ENCODE measurements at places on chromosomes 5 and 9.

GRCh38 chr5:63262185-63262981 lies 683.8 kb downstream of the LRRC70 start:
- DNase-seq, result no peak

DNA sequence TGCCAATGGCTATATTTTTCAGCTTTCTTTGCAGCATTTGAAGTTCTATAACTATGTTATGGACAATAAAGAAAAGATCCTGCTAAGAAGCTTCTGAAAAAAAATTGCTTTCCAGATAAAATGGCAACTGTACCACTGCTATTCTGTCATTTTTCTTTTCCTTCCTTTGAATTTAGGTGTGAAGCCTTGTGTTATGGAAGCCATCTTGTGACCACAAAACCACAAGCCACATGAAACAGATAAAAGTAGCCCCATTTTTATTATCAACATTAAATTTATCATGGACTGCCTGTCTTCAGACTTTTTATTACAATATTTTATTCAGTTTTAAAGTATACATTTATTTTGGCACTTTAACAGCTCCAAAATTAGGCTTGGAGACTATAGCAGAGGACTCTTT lies 289.9 kb upstream of the ACTBL2 start:
- DNase-seq, result no peak

DNA sequence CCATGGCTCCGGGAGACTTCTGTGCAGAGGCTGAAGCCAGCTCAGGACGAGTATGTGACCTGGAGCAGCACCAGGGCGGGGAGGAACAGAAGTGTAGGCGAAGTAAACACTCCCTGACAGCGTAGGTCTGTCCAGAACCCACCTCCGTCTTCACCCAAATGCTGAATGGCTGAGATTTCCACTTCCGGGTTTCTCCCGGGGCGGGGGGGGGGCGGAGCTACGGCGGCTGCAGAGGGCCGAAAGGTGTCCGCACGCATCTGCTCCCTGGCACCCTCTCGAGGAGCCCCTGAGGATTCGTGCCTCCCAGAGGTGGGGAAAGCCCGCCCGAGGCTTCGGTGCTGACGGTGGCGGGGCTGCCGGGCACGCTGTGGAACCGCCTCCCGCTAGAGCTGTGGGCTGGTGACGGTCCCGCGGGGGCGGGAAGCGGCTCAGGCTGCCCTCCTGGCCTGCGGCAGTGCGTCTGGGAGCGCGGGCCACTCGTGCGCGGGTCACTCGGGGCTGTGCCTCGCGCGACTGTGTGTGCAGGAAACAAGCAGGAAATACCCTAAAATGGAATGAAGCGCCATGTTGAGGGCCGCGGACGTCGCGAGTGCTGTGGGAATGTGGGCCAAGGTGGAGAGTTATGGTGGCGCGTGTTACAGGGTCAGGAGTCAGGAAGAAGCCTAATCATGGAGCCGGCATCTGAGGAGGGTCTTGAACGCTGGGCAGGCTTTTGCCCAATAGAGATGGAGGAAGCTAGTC lies 1425.4 kb downstream of the FOXD4L5 start:
- no peak for DNase-seq

- no peak for DNase-seq
These were observed 714 bp upstream of the IER5L start for GRCh38 chr9:129178568-129179382.

DNA sequence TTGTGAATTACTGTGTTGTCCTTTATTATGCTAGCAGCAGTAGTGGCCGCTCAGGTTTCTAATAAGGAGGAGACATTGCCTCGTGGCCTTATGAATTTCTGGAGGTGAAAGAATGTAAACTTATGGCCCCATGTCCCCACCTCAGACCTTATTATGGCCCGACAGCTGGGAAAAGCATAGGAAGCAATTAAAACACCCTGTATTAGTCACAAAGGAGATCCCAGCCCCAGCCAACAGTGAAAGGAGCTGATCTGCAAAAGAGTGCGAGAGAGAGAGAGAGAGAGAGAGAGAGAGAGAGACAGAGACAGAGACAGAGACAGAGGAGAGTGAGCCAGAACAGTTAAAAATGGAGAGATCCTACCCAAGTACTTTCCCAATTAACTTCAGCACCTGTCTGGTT lies 269.3 kb downstream of the DMRT2 start:
- DNase-seq, result no peak

DNA sequence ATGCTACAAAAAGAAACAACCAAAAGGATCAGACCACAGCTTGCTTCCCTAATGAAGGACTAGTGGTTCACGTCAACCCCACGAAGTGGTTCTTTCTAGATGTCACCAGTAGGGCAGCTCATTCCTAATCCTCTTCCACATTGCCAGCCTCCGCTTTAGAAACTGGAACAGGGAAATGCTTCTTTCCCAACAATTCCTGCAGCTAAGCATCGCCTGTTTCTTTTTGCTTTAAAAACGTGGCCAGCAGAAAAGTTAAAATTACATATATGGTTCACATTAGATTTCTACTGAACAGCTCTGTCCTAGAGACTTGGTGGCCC lies 100.2 kb downstream of the MTX3 start:
- no peak for DNase-seq

DNA sequence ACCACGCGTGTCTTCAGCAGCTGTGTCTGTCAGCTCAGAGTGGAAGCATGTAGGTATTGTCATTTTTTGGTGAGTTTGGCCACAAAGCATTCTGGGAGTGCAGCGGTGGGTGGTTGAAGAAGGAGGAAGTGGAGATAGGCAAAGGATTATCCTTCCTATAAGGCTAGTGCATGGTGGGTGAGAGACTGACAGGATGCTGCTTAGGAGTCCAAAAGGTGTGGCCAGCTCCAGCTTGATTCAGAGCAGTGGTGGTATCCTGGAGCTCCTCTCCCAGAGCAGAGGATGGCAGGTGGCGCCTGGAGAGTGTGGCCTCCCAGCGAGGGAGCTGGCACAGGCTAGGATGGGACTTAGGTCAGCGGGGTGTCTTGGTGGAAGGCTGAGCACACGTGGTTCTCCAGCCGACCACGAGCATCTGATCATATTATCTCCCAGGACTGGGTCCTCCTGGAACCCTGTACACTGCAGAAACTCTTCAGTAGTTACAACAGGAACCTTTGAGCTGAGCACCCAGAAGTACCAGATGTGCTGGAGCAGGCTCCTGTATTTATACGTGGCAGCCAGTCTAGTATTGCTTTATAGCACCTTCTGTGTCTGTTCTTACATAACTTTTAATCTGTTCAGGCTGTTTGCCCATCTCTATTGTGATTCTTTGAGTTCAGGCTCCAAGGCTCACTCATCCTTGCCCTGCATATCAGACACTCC lies 29.6 kb downstream of the MAML1 start:
- DNase-seq, result no peak

GRCh38 chr5:111229871-111230810 lies 6.0 kb downstream of the CAMK4 start:
- no peak for DNase-seq

- DNase-seq, result no peak
These were observed 45.4 kb downstream of the PTBP3 start for GRCh38 chr9:112288029-112288428.

- no peak for DNase-seq
These were observed 462.2 kb downstream of the RASEF start for GRCh38 chr9:82600536-82601292.

DNA sequence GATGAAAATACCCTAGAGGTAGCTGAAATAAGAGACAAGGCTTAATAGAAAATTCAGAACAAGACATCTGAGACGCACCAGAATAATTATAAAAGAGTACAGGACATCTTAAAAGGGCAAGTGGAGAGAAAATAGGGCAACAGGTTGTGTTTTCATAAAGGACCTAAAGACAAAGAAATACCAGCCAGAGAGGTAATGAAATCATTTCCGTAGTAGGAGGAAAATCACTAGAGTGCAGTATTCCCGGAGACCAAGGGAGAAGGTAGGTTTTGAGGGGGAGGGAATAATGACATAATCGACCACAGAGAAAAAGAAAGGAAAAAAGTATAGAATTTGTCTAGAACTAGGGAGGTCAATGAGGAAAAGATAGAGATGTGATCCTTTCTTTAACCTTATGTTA lies 26.2 kb upstream of the CTNNAL1 start:
- DNase-seq, result no peak
